Esophagus squamous epithelium (tissue), 5 donors: ENCODE measurements at places on chromosomes 5 and 9.

- no peak for DNase-seq
These were observed 2.0 kb downstream of the SCGB3A2 start for GRCh38 chr5:147880487-147880886.

DNA sequence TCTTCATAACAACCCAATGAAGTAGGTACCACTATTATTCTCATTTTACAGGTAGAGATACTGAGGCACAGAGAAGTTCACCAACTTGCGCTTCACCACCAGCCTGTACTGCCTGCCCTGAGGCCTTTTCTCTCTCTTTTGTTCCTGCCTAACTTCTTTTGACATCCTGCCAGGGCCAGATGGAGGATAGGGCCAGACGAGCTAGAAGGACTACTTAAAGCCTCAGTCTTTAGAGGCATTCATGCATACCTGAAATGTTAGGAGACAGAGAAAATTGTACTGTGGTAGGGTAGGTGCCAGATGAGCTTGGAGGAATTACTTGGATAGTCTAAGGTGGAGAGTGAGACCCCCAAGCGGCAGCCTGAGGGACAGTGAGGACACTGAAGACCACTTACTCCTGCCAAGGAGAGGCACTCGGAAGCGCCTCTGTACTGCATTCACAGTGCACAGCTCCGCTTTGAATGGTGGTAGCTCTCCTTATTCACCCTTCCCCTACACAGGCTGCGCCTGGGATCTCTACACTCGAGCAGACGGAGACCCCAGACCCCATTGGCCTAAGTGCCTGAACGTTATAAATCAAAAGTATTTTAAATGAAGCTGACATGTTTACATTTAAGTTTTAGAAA, 6.2 kb upstream of the ORM1 start:
- no peak for DNase-seq

GRCh38 chr5:75214409-75214808, 22.3 kb downstream of the ANKRD31 start:
- no peak for DNase-seq

GRCh38 chr5:44807269-44807668, 1.5 kb upstream of the MRPS30 start:
- DNase-seq, result no peak
